ENCODE measurements at places on chromosomes 12 and 14.
A peak's percentile ranks its signal among the peaks of the same experiment; 100 is the strongest.

- DNase-seq: no peak
These were observed 7.1 kb downstream of the OSBPL8 start for GRCh38 chr12:76552343-76552938.

DNA sequence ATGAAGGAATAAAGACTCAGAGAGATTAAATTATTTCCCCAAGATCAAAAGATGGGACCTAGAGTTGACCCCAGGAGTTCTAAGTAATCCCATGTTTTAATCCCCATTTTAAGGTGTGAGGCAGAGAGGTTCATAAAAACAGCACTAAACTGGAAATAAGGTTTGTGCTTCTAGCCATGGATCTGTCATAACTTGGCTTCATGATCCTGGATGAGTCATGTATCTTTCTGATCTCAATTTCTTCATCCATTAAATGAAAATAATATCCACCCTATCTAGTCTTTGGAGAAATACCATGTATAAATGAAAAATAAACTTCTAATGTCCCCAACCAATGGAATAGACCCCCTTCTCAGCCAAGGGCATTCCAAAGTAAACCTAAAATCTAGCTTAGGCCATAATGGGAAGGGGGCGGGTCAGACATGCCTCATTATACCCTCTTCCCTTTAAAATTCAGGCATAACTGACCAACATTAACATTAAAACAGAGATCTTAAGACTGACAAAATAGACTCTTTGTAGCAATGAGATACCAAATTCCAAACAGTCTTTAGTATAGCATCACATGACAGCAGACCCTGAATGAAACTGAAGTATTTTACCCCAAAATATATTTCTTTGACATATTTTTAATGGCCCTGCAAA, 47.8 kb downstream of the SLC41A2 start:
- peak; percentile 23 for DNase-seq

DNA sequence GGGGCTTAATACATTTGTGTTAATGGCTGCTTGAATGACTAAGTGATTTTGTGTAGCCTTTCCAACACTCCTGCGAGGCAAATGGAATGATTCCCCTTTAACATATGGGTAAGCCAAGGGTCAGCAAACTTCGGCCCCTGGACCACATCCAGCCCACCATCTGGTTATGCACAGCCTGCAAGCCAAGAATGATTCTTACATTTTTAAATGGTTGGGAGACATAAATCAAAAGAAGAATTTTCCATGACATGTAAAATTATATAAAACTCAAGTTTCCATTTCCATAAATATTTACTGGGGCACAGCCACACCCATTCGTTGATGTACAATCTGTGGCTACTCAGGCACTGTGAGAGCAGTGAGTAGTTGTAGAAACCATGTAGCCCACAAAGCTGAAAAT, 9.0 kb downstream of the SLC8B1 start:
- peak; percentile 85 for DNase-seq

DNA sequence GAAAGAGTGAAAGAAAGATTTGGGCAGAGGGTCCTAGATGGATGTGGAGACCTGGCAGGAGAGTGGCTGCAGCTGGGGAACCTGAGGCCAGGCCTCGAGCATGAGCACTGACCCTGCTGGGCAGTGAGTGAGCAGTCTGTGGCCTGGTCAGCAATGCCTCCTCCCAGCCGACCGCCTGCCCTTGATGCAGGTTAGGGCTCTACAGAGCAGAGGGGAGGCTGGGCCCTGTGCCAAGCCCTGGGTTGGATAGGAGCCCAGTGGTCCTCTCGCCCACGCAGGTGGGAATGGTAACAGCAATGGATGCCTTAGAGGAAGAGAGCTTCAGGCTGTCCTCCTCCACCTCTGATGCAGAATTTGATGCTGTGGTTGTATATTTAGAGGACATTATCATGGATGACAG, 59.8 kb downstream of the RAB35 start:
- no peak for DNase-seq

- no peak for DNase-seq
These were observed 134.3 kb upstream of the DCN start for GRCh38 chr12:91316907-91317269.

GRCh38 chr12:44098786-44099185, 262.9 kb downstream of the TMEM117 start:
- no peak for DNase-seq

DNA sequence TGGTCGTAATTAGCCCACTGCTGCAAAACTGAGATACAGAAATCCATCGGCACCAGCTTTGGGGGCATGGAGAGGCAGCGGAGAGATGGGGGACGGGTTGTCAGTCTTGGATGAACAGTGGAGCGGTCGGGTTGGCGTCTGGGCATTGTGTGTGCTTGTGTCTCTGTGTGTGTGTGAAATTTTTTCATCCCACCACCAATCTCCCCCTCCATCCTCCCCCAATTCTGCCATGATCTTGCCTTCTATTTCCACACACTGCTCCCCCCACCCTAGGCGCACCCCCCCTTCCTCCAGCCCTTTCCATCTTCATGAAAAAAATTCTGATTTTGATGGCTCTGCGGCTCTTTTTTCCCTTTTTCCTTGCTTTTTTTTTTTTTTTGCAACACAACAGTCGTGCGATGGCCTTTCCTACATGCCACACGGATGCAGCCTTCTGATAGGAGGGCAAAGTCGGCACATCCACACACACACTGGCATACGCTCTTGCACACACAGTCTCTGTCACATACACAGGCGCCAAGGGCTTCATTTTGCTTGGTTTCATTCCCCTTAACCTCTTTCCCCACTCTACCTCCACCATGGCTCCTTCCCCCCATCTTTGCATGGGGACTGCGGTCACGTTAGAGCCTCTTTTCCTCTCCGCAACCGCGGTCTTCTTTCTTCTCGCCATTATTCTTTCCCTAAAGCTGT, 3.3 kb downstream of the NRXN3 start:
- DNase-seq: no peak

DNA sequence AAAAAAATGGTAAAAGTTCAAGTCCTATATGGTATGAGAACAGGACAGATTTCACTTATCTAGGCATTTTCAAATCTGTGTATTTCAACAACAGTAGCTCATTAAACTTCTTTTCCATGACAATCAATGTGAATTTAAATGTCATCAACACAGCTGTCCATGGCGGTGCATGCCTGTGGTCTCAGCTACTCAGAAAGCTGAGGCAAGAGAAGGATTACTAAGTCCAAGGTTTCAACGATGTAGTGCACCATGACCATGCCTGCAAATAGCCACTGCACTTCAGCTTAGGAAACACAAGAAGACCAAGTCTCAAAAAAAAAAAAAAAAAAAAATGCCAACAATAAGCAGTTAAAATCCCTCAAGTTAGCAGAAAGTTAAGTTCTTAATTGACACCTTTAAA, 214.6 kb downstream of the C12orf50 start:
- DNase-seq: no peak

- no peak for DNase-seq
These were observed 7.7 kb downstream of the TDP1 start for GRCh38 chr14:89963288-89963978.

GRCh38 chr12:109833307-109834189, at the start of gene TRPV4:
TRPV4 (minus strand) TSS chr12:109833398; CDS start chr12:109814796, 18,602 bp downstream.
- no peak for DNase-seq

DNA sequence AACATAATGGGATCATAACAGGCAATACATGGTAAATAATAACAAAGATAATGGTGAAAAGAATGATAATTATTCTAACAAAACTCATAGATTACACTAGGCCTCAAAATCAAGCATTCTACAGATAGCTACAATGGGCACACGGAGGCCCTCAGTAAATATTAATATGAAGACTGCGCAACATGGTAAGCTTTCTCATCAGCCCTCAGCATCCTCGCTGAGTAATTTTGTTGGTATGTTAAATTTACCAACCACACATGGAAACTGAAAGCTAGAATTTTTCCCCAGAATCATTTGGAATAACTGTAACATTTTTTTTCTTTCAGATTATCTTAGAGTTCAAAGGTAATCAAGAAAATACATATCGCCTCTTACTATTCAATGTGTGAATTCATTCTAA, 74.2 kb upstream of the PYGL start:
- no peak for DNase-seq

DNA sequence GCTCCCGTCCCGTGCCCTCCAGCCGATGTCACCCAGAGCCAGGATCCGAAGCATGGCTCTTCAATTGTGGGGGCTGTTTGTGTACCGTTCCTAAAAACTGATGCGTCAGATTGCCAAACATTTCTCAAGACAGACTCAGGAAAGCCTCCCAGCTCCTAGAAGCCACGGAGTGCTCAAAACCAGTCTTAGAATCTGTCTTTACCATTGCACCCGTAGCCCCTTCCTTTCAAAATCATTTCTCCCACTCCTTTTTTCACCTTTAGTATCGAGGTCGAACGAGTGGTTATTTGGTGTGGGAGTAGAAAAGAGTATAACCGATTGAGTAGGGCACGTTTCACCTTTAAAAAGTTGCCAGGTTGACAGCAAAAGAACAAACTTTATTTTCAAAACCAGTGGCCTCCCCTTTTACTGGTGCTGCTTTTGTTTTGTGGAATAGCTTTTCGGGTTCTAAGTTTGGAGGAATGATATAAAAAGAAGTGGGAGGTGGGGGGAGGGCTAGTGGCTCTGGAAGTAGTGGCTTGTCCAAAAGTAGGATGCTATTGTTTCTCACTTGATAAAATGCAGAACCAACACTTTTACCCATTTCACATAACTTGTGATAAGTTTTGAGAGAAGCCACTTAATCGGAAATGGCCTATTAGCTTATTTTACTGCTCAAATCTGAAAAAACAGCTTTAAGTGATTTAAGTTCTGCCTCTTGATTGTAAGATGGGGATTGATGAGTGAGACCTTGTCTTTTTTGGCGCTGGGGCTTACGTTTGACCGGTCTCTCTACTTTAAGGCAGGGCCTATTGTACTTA, 803 bp downstream of the STK38L start:
- DNase-seq: no peak

GRCh38 chr14:68079941-68080697, 260.5 kb downstream of the RAD51B start:
- DNase-seq: no peak

DNA sequence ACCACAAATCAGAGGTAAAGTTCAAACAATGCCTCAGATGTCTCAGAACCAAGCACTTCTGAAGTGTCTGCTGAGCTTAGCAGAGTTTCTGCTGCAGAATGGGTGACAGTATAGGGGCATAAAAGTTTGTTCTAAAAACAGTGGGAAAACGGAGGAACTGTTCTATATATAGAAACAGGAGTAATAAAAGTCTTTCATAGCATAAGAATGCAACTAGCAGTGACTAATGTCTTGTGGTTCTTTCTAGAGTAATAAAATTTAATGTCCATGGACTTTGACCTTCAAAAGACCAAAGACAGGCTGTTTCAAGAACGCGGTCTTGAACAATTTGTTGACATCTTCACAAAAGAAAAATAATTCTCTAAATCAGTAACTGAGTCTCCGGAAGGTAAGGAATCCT, 107.5 kb upstream of the FAR2 start:
- DNase-seq: peak; percentile 38

DNA sequence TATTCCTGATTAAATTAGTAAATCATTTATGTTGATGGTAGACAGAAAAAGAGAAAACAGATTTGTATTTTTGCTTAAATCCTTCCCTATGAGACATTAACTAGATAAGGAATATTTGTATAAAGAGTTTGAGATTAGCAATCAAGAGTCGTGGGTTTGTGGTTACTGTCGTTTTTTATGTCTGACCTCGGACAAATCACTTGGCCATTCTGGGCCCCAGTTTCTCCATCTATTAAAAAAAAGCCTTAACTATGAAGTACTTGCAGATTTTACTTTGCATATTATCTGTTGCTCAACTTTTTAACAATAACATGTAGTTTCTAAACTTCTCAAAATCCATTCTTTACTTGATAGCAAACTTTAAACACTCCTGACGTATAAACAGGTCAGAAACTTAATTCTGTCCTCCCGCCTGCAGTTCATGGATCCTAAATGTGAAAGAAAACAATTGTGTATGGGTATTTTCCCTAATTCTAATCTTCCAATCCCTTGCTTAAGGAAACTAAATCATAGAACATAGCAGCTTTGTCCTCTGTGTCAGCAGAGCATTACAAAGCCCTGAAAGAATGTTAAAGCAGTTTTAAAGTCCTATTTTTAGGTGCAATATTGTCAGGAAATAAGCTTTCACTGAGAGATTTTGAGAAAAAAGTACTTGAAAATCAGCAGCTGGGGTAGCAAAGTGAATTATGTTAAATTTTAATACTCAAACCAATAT, 118.2 kb downstream of the GPR135 start:
- DNase-seq: no peak

DNA sequence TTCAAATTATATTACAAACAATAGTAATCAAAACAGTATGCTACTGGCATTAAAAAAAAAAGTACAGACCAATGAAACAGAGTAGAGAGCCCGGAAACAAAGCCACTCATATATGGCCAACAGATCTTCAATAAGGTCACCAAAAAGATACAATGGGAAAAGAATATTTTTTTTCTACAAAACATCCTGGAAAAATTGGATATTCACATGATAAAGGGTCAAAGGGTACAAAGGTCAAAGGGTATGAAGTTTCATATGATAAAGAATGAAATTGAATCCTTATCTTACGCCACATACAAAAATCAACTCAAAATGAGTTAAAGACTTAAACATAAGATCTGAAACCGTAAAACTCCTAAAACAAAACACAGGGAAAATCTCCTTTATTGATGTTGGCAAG, 168.5 kb upstream of the PELI2 start:
- DNase-seq: no peak

DNA sequence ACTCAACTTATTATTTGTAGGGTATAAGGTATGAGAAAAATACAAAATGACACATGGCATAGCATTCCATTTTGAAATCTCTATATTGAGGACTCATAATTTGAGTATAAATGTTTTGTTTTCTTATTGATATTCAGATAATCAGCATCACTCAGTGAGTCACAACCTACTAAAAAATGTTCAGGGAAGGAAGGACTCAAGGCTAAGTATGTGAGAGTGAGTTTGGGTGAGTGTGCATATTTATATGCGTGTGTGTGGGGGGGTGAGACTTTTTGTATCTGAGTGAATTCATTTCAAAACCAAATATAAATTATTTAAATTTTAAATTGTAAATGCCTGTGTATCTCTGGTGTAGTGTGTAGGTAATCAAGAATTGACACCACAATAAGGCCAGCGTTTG, 87.8 kb upstream of the PRKD1 start:
- no peak for DNase-seq

GRCh38 chr14:106268013-106268727, 741.8 kb downstream of the TMEM121 start:
- no peak for DNase-seq

GRCh38 chr14:56145181-56145769, 27.1 kb downstream of the PELI2 start:
- no peak for DNase-seq

- peak; percentile 51 for DNase-seq
These were observed 274.7 kb downstream of the EGLN3 start for GRCh38 chr14:33676135-33676566.

DNA sequence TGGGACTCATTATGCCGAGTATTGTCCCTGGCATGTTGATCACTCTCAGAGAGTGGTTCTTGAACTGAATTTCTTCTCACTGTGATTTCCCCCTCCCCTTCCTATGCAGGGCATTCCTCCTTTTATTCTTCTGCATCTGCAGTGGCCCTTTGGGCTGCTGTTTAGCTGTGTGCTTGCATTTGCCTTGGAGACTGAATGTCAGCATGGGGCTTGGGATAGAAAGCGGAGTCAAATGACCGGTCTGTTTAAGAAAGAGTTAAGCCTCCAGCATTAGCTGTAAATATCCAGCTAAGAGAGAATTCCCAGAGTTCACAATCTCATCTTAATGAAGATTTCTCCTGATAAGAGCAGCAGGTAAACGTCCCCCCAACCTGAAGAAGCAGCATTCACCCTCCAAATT, 65.6 kb upstream of the RMST start:
- DNase-seq: no peak

Measured in fibroblast of the conjunctiva (primary cell).